ENCODE measurements at places on chromosomes 5 and 9.
A peak's percentile ranks its signal among the peaks of the same experiment; 100 is the strongest.

GRCh38 chr5:105773241-105773640 is 1897.5 kb downstream of the EFNA5 start:
- DNase-seq = no peak

GRCh38 chr5:79487251-79487650 is 26.7 kb downstream of the HOMER1 start:
- no peak for DNase-seq

GRCh38 chr5:145948921-145949320 is 12.5 kb downstream of the SH3RF2 start:
- DNase-seq = no peak

GRCh38 chr5:140575309-140575708 is 10.7 kb downstream of the SLC35A4 start:
- no peak for DNase-seq

GRCh38 chr5:31347552-31347905 is 154.0 kb downstream of the CDH6 start:
- DNase-seq = no peak

- DNase-seq = no peak
Observed at GRCh38 chr5:98455665-98456064, 317.8 kb upstream of the RGMB start.

GRCh38 chr5:133746834-133747233 is 134.5 kb upstream of the FSTL4 start:
- DNase-seq = peak; percentile 26

- DNase-seq = no peak
Observed at GRCh38 chr5:35640623-35641022, 23.0 kb downstream of the SPEF2 start.

DNA sequence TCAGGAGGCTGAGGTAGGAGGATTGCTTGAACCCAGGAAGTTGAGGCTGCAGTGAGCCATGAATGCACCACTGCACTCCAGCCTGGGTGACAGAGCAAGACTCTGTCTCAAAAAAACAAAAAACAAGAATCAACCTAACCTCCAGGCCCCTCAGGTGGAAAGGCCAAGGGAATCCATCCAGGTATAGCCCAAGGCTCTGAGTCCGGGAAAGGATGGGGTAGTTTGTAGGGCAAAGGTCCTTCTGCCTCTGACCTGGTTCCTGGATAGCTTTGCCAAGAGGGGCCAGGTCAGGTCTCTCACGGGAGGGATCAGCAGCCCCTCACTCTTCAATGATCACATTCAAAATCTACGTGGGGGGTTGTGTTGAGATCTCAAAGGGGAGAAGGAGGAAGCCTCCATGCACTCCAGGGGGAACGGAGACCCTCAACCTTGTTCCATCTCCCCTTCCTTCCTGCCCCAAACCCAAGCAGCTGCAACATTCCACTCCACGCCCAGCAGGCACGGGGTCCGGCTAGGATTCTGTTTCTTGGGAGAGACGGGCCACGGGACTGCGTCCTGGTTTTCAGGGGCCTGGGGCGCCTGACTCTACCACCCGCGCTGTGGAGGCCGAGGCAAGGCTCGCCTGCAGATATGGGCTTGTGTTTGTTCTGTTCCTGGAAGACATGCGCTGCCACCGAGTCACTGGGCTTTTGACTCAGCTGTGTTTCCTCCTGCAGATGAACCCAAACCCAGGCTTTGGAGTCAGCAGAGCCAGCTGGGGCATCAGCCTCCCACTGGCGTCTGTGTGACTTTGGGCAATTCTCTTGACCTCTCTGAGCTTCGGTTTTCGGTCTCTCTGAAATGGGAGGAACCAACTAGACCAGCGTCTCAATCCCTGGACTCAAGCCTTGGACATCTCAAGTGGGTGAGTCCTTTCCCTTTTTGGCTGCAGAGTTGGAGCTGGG is 35.5 kb downstream of the PLPP7 start:
- no peak for DNase-seq

- no peak for DNase-seq
Observed at GRCh38 chr9:2378266-2378665, 243.3 kb upstream of the VLDLR start.

DNA sequence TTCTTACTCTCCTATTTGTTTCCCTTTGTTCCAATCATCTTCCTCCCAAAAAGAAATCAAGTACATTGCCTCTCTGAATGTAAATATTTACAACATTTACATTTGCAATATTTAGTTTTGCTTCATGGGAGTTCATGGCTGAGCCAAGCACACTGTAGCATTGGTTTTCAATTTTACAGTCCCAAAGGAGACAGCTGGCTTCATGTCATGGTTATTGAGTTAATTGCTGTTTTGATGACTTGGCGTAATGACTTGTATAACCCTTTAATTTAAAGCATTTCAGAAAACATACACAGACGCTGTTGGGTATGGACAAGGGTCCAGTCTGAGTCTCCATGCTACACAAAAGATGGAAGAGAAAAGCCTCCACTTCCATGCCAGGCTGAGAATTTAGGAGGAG is 25.6 kb upstream of the VLDLR start:
- DNase-seq = no peak

GRCh38 chr5:34501016-34501415 is 155.1 kb upstream of the RAI14 start:
- no peak for DNase-seq

GRCh38 chr5:172791286-172791685 is 20.3 kb upstream of the DUSP1 start:
- no peak for DNase-seq

GRCh38 chr9:86944796-86945727 is 2.2 kb downstream of the GAS1 start:
- no peak for DNase-seq

DNA sequence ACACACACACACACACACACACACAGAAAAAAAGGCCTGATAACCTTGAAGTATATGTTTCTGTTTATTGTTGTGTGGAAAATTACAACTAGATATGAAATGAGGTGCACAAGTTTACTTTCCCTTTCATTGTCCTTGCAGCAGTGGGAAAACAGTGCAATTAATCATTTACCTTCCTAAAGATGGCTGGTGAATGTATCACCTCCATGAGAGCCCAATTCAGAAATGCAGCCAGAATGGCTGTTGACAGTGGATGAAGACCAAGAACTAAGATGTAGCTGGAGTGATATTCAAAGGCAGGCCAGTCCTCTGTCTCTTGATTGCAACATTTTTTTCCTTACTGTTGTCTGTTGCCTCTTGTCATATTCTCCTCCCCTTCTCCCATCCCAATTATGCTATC is 49.6 kb upstream of the EIF4EBP3 start:
- no peak for DNase-seq

DNA sequence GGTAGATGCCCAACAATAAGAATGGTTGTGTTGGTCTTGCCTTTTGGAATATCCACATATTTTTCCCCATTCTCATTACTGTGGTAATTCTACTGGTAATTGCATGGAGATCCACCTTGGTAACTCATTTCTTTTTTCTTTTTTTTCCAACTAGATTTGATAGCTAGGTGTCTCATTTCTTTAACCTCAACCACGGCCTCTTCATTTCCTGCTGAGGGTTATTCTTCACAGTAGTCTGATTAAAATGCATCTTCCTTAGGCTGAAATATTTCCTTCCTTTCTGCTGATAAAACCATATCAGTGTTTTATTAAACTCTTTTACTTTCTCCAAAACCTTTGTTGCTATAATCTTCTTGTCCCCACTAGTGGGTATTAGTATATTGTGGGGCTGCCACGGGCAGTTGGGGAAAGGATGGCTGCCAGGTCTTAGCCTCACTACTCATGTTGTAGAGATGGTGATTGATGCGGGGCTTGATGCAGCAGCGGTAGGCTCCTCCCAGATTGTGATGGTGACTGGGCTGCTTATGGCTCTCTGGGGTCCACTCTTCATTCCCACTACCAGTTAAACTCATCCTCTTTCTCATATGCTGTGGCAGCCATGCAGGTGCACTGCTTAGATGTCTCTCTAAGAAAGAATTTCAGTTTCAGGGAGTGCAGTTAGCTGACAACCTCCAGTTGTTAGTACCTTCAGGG is 35.9 kb downstream of the KIF2A start:
- DNase-seq = peak; percentile 16

DNA sequence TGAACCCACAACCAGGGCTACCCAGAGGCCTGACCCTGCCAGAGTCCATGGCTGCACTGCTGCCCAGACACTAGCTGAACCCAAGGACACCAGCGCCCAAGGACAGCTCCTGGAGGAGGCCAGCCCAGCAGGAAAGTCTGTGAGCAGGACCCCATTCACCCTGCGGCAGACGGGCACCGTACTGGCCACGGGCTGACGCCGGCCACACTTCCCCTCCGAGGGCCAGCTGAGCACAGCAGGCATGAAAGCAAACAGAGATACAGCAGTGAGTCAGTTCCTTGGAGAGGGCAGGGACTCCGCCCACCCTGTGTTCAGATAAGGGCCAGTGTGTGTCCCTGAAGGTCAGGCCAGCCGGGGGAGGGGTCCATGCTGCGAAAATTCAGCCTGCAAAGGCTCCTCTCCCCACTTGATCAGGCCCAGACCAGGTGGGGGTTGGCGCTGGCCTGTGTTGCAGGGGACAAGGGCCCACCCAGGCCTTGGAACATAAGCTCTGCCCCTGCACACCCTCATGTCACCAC is 3.2 kb downstream of the RNF208 start:
- DNase-seq = no peak
